HTR-8/SVneo (cell line): ENCODE measurements at places on chromosomes 1 and 21.
A peak's percentile ranks its signal among the peaks of the same experiment; 100 is the strongest.

DNA sequence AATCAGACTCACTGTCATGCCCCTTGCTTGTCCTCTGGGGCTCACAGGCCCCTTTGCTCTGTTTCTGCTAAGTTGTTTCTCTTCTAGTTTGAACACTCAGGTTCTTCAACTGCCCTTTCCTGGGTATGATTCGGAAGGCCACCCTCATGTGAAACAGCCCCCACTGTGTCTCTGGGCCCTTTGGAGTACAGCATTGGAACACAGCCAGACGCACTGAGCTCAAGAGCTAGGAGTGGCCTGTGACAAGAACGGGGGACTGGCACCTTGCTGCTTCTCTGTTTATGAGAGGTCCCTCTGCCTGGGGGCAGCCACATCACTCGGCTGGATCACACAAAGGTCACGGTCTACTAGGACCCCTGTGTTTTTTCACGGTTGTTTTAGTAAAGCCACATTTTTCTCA is 114.4 kb upstream of the ZC3H12A start:
- DNase-seq, result no peak

DNA sequence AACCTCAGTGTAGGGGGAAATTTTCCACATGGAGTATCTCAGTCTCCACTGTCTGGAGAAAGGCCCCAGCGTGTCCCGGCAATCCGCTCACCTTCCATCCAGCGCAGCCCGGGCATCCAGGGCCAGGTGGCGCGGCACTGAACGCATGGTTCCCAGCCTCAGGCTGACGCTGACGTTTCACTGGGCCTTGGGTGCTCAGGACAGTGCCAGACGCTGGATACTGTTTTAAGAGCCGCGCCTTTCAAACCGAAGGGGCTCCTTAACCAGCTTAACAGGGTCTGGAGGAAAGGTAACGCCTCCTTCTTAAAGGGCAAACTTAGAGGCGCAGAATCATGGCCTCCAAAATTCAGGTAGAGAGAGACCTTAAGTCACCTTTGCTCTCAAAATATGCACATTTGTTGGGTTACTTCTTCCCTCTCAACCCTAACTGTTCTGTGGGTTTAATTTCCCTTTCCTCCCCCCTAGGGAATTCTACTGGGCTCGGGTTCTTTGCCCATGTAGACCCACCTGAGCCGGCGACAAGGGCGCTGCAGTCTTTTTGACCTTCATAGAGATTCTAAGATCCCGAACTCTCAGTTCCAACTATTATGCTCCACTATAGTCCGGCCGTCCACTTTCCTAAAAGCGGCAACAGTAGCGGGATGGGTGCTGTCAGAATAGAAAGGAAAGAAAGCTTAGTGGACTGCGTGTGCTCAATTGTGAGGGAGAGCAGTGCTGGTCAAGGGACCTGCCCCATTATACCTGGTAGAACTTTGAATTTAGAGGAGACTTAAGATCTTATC is 3.5 kb upstream of the LHX9 start:
- DNase-seq, result no peak

DNA sequence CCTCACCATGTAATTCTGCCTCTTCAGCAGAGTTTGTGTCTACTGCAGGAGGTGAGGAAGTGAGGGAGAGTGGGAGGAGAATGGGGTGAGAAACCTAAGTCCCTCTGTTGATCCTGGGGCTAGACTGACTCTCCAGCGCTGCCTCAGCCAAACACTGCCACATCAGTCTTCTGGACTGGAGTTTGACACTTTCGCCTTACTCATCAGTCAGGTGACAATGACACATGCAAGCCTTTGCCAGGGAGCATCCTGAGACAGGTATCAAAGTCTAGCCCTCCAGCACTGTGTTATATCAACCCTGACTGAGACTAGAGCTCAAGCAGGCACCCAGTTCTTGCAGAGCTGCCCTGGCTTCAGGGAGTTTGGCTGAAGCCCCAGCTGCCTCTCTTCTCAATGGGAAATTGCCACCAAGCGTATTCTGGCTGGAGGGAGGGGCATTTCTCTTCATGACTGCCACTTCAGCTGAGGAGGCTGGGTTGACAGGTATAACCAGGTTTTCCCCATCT is 33.3 kb upstream of the SUCO start:
- DNase-seq, result peak; percentile 9

DNA sequence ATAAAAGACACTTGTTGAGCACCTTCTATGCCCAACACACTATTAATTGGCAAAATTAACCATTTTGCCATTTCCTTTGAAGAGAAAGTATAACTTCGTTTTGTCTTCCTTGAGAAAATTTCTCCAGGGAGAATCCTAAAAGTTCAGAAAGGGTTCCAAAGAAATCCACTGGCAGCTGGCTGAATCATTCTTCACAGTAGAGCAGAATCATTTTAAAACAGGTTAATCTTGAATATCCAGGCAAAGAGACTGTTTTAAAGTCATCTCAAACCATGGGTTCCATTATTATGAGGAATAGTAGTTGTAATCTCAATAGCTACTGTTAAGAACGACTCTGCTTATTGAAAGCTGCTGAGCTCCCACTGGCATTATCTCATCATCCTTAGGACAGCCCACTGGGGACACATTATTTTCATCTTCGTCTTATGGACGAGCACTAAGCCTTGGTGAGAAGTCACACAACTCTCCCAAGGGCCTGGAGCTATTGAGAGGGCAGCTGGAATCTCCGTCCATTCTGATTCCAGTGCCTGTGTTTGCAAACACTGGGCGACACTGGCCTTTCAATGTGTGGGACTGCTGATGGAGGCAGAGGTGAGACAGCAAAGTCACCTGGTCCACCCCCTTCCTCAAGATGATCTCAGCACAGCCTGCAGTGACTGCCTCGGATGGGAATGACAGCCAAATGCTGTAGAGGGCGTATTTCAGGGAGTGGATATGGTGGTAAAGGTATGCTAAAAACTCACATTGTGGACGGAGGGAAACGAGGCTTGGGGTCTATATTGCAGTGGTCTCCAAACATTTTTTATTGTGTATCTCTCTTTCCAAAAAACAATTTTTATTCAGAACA is 15.3 kb upstream of the PGBD5 start:
- no peak for DNase-seq

- no peak for DNase-seq
Observed at GRCh38 chr21:25515484-25516405, 91.5 kb downstream of the MRPL39 start.

- DNase-seq, result no peak
Observed at GRCh38 chr21:42350927-42351426, at the start of gene TFF2. Gene TFF2 (minus strand): TSS chr21:42350994. CDS start chr21:42350957, 37 bp downstream.

GRCh38 chr21:31220575-31220974 is 123.5 kb downstream of the TIAM1 start:
- DNase-seq, result no peak

DNA sequence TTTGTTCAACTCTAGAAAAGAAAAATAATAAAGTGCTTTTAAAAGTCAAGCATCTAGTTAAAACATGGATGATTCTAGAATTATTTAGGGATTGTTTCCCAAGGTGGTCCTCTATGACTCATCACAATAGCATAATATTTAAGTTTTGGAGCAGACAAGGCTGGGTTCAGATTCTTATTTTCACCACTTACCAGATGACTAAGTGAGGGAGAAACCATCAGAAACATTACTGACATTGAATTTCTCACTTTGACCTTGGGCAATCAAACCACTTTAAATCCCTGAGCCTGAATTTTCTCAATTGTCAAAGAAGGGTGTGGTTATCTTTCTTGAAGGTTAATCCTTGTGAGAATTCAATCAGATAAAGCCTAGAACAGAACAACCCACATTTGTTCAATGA is 102.5 kb upstream of the PTGFR start:
- no peak for DNase-seq

DNA sequence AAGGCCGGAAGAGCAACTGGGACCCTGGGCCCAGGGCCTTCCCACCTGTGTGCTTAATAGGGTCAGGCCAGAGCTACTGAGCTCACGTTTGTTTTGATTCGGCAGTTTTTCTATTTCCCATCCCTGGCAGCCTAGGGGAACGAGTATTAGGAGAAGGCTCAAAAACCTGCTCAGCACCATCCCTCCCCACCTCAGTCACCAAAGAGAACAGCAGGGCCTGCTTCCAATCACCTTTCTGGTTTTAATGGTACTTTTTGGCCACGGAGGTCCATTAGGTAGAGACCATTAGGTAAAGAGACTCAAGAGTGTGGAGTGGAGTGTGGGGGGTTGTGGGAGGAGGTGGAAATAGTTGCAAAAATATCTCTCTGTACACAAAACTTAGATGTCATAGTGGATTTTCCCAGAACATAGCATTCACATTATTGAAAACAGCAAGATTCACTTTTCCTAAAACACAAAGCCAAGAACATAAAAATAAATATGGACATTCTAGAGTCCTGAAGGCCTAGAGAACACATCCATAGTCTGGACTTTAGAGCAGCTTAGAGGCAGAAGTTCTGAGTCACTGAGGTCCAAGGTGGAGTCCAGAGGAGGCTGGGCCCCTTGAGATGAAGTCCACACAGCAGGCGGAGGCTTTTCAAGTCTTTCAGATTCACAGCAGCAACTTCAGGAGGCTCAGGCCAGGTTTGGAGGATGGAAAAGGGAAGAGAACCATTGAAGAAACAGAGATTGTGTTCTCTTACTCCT is 19.5 kb downstream of the NUAK2 start:
- no peak for DNase-seq

DNA sequence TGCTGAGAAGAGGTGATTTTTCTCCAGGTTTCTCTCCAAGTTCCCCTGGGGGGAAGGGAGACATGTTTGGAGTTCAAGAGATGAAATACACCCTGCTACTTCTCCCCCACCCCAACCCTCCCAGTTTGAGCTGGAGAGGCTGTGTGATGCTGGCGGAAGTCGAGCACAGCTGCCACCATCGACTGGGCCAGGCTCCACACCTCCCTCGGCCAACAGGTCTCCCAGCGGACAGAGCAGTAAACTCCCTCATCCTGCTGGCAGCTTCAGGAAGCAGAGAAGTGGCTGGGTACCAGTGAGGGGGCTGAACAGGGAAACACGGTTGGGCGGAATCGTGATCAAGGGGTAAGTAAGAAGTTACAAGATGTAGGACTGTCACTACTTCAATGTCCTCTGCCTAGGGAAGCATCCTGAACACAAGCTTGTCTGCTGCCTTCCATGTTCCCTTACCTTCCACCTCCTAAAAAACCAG is 6.6 kb upstream of the NHLH1 start:
- DNase-seq, result no peak

DNA sequence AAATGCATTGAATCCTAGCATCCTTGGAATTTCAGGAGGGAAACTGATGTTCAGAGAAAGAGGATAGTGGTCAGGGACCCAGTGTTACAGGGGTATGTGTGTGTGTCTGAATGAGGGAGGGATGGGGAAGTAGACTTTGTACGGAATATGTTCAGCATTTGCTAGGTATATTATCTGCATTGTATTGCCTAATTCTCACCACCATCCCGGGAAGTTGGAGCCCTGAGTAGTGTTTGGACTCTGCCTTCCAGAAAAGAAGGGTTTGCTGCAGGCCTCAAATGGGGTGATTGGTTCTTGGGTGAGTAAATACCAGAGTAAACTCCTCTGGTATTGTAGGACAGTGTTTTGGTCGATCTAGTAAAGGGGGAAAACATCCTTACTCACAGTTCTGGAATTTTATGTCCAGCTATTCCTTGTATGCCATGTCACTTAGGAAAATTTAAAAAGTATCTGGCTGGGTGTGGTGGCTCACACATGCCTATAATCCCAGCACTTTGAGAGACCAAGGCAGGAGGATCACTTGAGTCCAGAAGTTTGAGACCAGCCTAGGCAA is 7.1 kb upstream of the ZNF496 start:
- no peak for DNase-seq

DNA sequence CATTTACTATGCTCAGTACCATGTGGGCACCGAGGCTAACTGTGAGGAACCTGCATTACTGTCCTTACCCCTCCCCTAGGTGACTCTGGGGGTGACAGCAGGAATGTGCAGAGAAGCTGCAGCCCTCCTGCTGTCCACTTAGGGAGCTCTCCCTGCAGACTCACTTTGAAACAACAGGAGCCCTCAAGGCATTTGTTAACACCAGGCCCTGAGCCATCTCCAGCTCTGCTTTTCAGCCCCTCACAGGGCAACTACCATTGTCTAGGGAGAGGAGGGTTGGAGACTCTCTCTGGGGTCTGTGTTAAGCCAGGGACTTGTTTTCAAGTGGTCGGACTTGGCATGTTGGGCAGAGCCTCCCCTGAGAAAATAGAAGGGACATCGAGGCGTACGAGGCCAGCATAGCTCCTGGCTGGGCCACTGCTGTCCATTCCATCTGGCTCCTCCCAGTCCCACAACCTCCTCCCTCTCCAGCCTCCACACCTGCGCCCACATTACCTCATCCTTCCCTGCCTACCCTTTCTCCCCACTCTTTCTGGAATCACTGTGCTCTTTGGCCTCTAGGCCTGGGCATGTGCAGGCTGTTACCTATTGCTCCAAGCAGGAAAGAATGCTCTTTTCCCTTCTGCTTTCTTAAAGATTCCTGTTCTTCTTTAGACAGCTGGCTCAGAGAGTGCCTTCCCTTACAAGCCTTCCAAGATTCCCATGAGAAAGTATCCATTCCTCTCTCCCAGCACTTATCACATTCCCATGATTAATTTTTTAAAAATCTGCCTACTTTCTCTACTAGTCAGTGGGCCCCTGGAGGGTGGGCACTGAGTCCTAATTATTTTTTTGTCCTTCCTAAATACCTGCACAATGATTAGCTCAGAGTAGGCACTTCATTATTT is 102.7 kb upstream of the GCLM start:
- no peak for DNase-seq

- no peak for DNase-seq
Observed at GRCh38 chr1:30612536-30613065, 110.8 kb downstream of the MATN1 start.

GRCh38 chr1:59026472-59026948 is 242.7 kb upstream of the JUN start:
- no peak for DNase-seq

DNA sequence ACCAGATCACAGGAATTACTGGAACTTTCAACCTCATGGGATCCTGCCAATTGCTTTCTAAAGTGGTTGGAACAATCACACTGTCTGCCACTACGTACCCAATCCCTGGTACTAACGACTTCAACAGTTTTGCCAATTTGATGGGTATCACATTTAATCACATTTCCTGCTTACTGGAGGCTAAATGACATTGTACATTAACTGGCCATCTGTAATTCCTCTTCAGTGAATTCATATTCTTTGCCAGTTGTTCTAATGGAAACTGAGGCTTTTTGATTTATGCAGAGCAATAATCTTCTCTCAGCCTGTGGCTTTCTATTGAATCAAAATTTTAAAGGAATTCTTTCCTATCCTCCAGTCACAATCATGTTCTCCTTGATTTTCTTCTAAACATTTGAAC is 38.2 kb downstream of the LGALS8 start:
- no peak for DNase-seq

GRCh38 chr1:102970496-102971078 is 137.7 kb downstream of the COL11A1 start:
- DNase-seq, result peak; percentile 19
